ENCODE measurements at places on chromosomes 16 and 17.

DNA sequence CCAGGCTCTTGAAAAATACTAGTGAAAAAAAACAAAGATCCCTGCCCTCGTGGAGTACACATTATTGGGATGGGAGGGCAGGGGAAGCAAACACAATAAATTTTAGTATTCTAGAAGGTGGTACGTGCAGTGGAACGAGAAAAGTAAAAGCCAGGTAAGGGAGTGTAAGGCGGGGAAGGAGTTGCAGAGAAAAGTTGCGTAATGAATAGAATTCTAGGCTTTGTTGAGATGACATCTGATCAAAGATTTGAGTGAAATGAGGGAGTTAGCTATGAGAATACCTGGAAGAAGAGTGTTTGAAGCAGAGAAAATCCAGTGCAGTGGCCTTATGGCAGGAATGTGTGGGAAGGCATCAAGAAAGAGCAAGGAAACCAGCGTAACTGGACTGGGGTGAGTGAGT, 2.1 kb downstream of the CKLF start:
- DNase-seq = no peak

GRCh38 chr17:48960834-48961515, 7.4 kb downstream of the GIP start:
- DNase-seq = no peak

DNA sequence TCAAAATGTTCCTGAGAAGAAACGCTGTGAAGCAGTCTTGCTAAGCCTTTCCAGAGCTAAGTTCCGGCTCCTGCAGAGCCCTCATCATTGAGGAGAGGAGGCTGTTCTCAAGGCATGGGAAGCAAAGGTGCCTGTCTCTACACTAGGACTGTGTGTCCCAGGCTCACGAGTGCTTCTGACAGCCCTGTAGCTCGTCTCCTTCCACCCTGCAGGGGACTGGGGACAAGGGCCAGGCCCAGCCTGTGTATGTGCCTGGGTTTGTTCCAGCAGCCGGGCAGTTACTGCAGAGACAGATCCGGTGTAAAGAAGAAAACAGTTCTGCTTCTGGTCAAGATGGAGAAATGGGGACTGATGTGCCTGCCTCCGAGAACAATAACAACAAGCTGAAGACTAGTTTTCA, 156.0 kb downstream of the ENGASE start:
- no peak for DNase-seq

DNA sequence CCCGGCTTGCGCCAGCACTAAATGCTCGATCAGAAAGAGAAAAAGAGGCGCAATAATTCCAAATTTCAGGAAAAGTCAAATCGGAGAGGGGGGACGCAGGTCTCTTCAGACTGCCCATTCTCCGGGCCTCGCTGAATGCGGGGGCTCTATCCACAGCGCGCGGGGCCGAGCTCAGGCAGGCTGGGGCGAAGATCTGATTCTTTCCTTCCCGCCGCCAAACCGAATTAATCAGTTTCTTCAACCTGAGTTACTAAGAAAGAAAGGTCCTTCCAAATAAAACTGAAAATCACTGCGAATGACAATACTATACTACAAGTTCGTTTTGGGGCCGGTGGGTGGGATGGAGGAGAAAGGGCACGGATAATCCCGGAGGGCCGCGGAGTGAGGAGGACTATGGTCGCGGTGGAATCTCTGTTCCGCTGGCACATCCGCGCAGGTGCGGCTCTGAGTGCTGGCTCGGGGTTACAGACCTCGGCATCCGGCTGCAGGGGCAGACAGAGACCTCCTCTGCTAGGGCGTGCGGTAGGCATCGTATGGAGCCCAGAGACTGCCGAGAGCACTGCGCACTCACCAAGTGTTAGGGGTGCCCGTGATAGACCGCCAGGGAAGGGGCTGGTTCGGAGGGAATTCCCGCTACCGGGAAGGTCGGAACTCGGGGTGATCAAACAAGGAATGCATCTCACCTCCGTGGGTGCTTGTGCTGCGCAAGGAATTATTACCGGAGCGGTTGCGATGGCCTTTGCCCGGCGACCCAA, 4.0 kb upstream of the DLX4 start:
- DNase-seq = no peak

- no peak for DNase-seq
These were observed 510.2 kb downstream of the WWOX start for GRCh38 chr16:78609402-78610274.

DNA sequence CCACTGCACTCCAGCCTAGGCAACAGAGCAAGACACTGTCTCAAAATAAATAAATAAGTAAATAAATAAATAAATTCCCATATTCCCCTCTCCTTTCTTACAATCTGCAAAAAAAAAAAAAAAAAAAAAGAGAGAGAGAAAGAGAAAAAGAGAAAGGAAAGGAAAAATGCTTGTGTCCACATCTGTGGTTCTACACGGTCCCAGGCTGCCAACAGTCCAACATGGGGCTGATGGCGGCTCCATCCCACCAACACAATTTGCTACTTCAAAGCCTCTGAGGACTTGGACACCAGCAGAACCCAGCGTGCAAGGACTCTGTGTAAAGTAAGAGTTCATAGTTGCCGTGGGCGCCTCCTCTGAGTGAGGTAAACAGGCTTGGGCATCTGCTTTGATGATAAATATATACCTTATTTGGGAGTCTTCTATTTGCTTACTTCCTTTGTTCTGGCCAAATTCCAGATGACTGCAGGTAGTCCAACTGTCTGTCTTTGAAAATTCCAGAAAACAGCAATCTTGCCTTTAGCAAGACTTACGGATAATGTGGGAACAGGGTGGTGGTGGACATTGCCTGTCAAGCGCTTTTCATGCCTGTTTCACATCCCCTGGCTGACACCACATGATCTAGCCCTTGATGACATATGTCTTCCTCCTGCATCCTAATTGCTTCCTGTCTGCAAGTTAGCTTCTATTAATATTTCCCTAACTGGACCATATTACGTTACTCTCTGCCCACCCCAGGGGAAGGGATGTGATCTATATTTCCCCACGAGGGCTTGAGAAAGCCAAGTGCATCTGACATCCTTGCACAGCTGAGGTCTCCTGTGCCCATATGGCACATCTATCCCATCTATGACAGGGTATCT, 10.1 kb downstream of the LITAF start:
- DNase-seq = no peak

- DNase-seq = no peak
These were observed 119.6 kb downstream of the PPM1E start for GRCh38 chr17:58875261-58875660.

DNA sequence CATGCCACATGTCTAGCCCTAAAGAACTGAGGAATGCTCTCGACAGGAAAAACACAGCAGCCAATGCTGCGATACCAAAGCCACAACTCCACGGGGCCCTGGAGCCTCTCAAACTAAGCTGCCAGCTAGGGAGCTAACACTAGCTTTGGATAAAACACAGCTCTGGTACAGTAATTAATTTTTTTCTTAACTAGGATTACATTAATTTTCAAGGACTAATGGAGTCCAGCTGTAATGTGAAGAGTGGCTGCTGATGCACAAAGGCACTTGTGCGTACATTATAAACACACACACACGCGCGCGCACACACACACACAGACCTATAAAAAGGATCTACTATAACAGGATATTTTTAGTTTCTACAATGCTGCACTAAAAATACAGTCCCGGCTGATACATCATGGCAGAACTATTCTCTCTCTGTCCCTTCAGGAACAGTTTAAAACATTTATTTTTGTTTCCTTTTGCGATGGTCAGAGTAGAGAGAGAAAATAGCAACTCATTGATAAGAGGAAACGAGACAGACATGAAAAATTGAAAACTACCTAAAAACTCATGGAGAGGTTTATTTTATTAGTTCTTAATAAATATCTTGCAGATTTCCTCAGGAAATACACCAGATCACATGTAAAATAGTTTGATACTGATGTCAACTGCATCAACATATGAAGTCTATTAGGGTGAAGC, 88.5 kb downstream of the SMG6 start:
- no peak for DNase-seq

DNA sequence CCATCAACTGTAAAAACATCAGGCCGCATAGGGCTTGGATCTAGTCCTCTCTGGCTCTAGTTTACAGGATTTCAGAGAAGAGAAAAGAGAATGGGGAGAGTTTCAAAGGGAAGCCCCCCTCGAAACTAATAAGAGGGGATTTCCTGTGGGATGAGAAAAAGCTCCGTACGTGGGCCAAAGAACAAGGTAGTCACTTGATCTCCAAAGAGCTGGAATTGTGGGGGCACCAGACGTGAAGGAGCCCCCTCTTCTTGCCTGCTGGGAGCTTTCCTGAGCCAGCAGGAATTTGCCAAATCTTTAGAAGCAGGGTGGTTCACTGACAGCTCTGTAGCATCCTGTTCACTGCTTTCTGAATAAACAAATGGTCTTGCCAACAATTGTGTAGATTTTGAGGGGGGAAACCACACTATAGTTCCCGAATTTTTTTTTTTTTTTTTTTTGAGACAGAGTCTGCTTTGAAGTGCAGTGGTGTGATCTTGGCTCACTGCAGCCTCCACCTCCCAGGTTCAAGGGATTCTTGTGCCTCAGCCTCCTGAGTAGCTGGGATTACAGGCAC, 7.0 kb upstream of the TMIGD1 start:
- no peak for DNase-seq

- DNase-seq = no peak
These were observed 1.4 kb upstream of the PIK3R5 start for GRCh38 chr17:8966926-8967325.

GRCh38 chr17:73787076-73788059, 143.1 kb upstream of the SDK2 start:
- DNase-seq = no peak

GRCh38 chr17:81230043-81230820, 7.5 kb upstream of the CEP131 start:
- DNase-seq = no peak

DNA sequence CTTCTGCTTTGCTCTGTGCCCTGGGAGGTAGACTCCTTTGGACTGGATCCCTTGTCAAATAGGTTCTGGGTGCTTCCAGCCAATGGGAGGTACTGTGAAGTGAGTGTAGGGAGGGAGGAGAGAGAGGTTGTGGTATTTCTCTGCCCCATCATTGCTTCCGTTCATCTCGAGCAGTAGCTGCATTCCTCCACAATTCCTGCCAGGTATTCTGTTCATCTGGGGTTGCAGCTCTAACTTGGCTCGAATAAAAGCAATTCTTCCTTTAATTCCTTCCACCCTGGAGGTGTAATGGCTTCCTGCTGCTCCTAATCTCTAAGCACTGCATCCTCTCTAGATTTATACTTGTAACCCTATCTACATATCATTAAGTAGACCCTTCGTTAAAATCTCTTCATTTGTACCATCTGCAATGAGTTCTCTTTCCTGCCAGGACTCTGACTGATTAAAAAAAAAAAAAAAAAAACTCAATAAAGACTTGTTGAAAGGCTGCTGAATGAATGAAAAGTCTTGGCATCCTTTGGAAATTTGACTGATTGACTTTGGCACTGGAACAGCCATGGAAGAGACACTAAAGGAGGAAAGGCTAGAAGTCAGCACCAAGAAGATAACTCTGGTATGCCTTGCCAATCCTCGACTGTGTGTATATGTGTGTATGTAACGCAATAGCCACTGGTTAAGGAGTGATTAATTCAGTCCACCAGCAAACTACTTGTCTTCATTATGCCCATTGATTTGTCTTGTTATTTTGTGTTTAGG, 616.9 kb upstream of the SOX9 start:
- no peak for DNase-seq

DNA sequence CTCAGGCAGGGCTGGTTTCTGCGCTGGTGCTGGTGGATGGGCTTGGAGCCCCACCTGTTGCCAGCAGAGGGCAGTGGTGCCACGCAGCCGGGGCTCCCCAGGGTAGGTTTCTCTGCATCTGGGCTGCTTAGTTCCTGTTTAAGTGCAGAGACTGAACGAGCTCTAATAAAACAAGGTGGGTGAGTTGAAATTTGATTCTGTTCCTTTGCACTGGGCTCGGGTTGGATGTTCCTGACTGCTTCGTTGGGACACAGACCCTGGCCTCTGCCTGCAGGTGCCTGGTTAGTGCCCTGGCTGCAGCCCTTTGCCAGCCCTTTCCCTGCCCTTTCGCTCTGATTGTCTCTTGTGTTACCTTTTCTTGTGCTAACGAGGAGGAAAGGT, 30.0 kb downstream of the TBCD start:
- no peak for DNase-seq

DNA sequence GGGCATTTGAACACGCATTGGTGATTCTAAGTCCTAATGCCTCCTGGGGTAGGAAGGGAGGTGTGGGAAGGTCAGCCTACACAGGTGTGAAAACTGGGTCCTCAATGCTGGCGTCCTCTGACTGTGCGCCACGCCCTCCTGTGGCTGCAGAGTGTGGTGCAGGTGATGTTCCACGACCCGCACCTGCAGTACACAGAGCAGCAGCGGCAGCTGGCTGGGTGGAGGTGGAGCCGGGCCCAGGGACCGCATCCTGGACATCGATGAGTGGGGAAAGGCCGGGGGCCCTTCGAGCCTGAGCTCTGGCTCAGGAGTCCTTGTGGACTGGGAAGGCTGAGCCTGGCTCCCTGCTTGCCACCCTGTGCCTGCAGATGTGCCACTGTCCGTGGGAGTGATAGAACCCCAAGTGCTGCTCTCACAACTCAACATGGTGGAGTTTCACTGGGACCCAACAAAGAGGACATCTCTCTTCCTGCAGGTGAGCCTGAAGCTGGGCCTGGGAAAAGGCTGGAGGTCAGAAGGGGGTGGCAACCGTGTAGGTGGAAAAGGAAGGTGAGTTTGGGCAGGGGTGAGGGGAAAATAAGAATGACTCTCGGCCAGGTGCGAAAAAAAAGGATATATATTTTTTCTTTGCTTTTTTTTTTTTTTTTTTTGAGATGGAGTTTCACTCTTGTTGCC, 14.0 kb upstream of the STAC2 start:
- no peak for DNase-seq

- no peak for DNase-seq
These were observed 15.9 kb downstream of the GRB7 start for GRCh38 chr17:39753514-39754160.

GRCh38 chr16:29774730-29775129, 3.3 kb upstream of the ZG16 start:
- DNase-seq = no peak

- DNase-seq = no peak
These were observed 43.8 kb downstream of the NDEL1 start for GRCh38 chr17:8479431-8479947.

GRCh38 chr17:65542067-65542466, 19.4 kb downstream of the AXIN2 start:
- DNase-seq = no peak

- no peak for DNase-seq
These were observed 9.2 kb downstream of the ALOXE3 start for GRCh38 chr17:8108972-8109660.

DNA sequence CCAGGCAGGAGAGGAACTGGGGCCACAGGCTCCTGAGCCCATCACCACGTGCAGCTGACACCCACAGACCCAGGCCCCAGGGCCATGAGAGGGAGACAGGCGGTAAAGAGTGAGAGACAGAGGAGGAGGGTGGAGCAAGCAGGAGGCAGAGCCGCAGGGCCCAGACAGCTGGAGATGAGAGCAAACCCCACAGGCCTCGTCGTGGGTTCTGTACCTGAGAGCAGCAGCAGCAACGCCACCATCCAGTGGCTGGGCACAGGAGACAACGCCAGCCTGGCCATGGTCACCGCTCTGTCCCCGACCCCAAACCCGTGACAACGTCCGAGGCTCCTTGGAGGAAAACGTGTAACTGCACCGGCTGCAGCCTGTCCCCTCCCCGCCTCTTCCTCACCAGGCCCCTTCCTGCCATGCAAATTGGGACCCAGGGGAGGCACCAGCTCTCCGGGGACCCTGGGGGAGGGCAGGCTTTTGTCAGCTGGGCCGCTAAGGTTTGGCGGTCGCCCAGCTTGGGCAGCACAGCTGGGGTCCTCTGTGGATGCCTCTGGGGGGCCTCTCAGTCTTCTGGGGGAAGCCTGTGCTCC, at the start of gene CD79B:
CD79B (minus strand) TSS at position 351 of the 581 bp plus-strand sequence; CDS start at position 281, 70 bp downstream.
- DNase-seq = no peak
